Right renal cortex interstitium (tissue), 3 donors: ENCODE measurements at places on chromosomes 6 and 20. TPM values are rescaled to one million over a fixed set of nuclear protein-coding genes. Genes with fewer than 3 reads are reported as not detected.

Gene ENPP1
- 18.0 TPM for polyA plus RNA-seq

Gene PRDM13
- not detected for polyA plus RNA-seq

Gene DUSP15
- 15.3 TPM for polyA plus RNA-seq

Gene SUMO4
- 0.76 TPM for polyA plus RNA-seq

Gene SCGN
- polyA plus RNA-seq: 0.55 TPM

Gene PDE7B
- polyA plus RNA-seq: 8.7 TPM

Gene MLN
- 2.0 TPM for polyA plus RNA-seq

Gene NR2E1
- not detected for polyA plus RNA-seq

Gene SERPINB6
- polyA plus RNA-seq: 92.8 TPM

Gene COL9A1
- polyA plus RNA-seq: 32.3 TPM

Gene MLIP
- polyA plus RNA-seq: 0.62 TPM

Gene SNAP25
- polyA plus RNA-seq: 6.3 TPM

Gene GPR6
- not detected for polyA plus RNA-seq

Gene B4GALT5
- 56.4 TPM for polyA plus RNA-seq

DNA sequence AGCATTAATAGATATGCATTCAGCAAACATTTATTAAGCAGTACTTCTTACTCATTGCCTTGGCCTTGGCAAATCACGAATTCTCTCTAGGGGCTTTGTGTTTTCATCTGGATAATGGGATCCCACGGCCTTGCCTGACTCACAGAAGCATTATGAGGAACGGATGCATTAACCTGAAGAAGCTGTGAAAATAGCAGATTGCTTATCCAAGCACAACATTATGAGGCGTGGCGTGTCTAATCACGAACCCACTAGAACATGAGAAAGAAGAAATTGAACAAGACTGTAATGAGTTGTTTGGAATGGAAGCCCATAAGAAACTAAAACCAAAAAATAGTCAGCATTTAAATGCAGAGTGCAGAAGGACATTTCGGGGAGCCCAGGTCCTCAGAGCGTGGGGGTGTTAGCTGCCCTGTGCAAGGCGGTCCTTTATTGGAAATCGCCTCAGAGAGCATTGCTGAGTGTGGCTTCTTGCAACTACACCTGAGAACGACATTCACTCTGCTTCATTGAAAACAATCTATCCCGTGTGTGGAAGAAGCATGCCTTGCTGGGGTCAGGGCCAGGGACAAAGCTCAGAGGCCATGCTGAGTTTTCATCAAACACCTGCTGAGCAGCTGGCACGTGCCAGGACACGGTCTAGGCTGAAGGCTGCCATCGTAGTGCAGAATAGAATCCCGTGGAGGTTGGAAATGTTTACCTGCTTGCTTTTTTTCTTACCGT is 179.9 kb downstream of the ZDHHC14 start:
- DNase-seq: no peak

- DNase-seq: peak; percentile 41
Observed at GRCh38 chr6:135535989-135536414, 38.5 kb upstream of the AHI1 start.

DNA sequence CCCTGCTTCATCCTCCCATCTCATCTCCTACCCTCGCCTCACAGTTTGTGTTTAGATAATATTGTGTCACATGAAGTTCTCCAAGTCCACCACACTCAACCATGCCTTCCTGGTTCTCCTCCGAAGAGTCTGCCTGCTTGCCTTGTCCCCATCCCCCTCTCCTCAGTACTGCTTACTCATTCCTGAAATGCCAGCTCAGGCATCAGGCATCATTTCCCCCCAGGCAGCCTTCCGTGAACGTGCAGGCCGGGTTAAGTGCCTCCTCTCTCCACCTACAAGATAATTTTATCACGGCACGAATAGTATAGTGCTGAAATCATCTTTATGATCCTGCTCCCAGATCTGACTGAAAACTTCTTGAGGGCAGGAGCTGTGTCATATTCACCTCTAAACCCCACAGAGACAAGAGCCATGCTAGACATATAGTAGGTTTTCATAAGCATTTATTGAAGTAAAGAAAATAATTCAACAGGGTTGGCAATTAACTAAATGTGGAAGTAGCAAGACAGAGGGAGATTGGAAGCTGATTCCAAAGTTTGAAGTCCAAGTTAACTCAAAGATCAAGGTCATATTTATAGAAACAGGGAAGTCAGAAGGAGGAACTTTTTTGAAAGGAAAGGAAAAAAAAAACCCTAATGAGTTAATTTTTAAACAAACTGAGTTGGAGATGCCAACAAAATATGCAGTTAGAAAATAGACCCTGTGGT is 48.7 kb upstream of the BMP2 start:
- no peak for DNase-seq

DNA sequence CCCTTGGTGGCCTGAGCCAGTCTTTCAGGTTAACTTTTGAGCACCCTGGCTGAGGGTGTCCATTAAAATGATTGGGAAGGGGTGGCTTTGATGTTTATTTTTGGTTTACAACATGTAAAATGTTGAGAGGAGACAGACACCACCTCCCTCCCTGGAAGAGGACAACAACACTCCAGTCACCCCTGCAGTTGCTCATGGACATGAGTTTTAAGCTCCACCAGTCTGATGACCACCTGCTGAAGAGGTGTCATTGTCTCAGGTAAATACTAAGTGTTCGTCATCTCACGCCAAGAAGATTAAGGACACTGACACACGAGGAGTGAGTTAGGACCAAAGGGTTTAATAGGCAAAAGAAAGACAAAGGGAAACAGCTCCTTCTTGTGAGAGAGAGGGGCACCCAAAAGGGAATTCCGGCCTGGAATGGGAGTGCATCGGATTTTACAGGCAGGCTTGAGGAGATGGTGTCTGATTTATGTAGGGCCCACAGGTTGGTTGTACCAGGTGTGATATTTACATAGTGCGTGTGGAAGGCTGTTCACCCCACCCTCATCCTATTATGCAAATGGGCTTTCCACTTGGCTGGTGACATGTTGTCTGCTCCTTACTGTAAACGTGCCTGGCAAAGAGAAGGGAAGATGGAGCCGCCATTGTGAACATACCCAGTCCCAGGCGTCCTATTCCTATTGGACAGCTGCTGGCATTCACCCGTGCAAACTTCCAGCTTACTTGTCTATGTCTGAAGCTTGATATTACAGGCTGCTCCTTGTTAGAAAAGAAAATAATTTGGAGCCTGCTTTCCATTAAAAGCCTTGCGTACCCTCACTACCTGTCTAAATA is 6.6 kb downstream of the HLA-B start:
- DNase-seq: no peak

GRCh38 chr20:19770375-19770774 is 12.3 kb downstream of the RIN2 start:
- DNase-seq: no peak

- DNase-seq: no peak
Observed at GRCh38 chr20:46060301-46060881, 29.4 kb downstream of the NCOA5 start.

GRCh38 chr20:48766961-48767960 is 60.5 kb downstream of the PREX1 start:
- DNase-seq: no peak

- no peak for DNase-seq
Observed at GRCh38 chr6:37623666-37624065, 74.0 kb downstream of the MDGA1 start.

- no peak for DNase-seq
Observed at GRCh38 chr20:63163596-63164483, 52.1 kb downstream of the YTHDF1 start.

GRCh38 chr20:5719861-5720403 is 30.3 kb upstream of the SHLD1 start:
- DNase-seq: no peak

GRCh38 chr6:6994796-6995195 is 113.0 kb upstream of the RREB1 start:
- DNase-seq: no peak

GRCh38 chr6:35503534-35503933 is 6.7 kb upstream of the TEAD3 start:
- DNase-seq: no peak

DNA sequence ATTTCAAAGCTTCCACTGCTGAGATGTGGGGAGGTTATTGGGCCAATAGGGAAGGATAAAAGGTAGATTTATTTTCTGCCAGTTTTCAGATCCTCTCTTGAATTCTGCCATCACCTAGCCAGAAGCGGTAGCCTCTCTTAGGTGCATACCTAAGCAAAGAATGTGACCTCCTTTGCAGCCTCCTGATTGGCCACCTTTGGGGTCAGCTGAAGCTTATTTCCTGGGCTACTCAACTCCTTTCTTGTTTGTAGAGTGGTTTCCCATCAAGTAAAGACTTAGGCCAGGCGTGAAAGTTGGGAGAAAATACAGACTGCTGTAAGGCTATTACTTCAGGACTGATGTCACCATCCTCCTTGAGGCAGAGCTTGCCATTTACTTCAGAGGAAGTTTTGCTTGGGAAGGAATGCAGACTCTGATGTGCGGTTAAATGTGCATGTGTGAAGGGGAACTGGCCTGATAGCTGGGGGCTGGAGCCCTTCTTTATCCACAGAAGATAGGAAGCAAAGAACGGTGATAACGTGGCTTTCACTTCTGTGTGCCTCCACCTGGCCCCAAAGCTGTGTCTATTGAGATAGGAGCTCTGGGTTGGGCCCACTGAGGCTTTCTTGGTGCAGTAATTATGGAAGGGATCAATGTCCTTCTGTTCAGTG is 70.1 kb downstream of the TRMT11 start:
- no peak for DNase-seq

- DNase-seq: no peak
Observed at GRCh38 chr6:43331470-43331869, 22.8 kb upstream of the CRIP3 start.

- DNase-seq: no peak
Observed at GRCh38 chr20:50848846-50849673, 54.2 kb downstream of the BCAS4 start.

DNA sequence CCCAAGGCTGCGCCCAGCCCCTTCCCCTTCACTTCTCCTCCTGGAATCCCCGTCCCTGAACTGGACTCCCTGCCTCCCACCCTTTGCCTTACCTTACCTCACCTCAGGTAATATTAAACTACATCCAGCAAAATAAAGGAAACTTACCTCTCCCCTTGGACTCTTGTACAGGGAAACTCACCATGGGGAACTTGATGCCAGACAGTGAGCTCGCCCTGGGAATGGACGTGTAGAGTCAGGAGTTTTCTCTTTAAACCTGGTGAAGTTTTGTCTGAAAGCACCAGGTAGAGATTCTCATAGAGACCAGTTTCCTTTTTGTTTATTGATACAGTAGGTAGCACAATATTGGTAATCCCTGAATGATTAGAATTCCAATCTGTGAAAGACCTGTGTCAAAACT is 544 bp upstream of the HLA-C start:
- DNase-seq: no peak

- peak; percentile 20 for DNase-seq
Observed at GRCh38 chr6:106972500-106972899, 2.0 kb downstream of the CD24 start.

DNA sequence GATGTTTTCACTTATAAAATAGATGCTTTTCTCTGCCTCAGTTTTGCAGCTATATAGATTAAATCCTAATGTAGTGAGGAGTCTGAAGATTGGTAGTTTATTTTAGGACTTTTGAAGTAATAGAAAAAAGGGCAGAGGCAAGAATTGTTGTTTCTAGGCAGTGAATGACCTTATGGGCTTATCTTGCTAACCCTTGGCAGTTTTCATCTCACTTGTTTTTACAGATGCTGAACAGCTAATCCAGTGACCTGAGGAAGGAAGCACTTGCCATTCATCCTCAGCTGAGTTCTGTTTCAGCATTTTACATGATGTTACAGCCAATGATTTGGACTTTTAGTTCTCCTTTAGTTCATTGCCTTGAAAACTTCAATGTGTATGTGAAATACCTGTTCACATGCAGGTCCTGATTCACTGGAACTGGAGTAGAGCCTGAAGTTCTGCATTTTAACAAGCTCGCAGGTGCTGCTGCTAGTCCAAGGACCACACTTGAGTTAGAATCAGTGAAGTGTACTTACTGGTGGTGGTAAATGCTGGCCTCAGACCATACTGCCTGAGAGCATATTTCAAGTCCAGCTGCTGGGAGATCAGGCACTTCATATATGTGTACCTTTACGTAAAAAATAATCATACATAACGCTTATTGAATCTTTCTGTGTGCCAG is 86.9 kb downstream of the TULP4 start:
- no peak for DNase-seq

- no peak for DNase-seq
Observed at GRCh38 chr20:43942667-43943285, 28.1 kb downstream of the TOX2 start.

DNA sequence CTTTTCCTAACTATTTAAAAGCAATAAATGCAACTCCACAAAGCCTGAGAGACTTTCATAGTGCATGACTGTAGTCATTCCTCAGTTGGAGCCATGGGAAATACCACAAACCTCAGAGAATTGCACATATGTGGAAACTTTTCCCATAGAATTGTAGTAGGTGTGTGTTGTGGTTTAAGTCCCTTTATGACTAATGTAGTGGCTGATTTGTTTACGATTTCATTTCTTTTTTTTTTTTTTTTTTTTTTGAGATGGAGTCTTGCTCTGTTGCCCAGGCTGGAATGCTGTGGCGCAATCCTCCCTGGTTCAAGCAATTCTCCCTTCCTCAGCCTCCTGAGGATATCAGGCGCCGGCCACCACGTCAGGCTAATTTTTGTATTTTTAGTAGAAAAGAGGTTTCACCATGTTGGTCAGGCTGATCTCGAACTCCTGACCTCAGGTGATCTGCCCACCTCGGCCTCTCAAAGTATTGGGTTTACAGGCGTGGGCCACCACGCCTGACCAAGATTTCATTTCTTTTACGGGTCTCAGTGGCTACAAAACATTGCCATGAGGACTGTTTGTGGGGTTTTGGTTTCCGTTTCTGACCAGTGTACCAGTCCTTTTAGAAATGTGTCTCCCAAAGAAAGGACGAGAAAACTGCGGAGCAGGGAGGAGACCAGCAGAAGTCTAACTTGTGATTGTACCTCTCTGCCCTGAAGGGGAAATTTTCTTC is 212.1 kb upstream of the MARCKS start:
- no peak for DNase-seq

DNA sequence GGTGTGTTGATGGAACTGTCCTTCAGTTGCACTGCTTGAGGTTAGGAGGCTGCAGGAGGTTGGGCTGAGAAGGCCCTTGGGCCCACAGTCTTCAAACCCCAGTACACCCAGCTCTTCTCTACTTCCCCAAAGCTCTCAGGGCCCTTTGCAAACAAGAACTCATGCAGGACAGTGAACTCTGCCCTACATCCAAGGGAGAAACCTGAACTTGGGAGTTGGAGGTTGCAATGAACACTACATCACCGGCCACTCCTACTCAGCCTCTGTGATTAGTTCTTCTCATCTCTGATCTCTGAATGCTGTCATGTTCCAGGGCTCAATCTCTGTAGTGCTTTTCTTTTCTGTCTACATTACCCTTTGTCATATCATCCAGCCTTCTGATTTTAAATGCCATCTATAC is 148.5 kb upstream of the PDE7B start:
- no peak for DNase-seq

GRCh38 chr6:12136905-12137304 is 124.8 kb downstream of the HIVEP1 start:
- DNase-seq: no peak

DNA sequence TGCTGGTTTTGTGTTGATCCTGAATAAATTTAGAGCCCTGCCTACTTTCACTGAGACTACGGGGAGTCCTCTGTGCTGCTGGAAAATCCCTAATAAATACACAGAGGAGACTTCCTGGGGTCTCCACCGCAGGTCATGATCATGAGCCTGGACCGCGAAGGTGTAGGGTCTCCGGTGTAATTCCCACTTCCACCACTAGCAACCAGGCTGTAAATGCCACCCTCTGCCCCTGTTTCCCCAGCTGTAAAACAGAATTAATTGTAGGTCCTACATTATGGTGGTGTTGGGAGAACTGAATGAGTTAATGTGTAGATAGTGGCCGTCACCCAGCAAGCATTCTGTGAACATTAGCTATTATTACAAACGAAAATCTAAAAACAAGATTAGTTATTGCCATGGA is 191.6 kb upstream of the THBS2 start:
- DNase-seq: no peak

GRCh38 chr6:158771399-158772152 is 47.6 kb downstream of the EZR start:
- no peak for DNase-seq
